Activated T-cell treated with anti-CD3 and anti-CD28 coated beads, Interleukin-2, amount 50 U/mL, for 48 hours (primary cell): ENCODE measurements at places on chromosomes 16 and 17.
A peak's percentile ranks its signal among the peaks of the same experiment; 100 is the strongest.

DNA sequence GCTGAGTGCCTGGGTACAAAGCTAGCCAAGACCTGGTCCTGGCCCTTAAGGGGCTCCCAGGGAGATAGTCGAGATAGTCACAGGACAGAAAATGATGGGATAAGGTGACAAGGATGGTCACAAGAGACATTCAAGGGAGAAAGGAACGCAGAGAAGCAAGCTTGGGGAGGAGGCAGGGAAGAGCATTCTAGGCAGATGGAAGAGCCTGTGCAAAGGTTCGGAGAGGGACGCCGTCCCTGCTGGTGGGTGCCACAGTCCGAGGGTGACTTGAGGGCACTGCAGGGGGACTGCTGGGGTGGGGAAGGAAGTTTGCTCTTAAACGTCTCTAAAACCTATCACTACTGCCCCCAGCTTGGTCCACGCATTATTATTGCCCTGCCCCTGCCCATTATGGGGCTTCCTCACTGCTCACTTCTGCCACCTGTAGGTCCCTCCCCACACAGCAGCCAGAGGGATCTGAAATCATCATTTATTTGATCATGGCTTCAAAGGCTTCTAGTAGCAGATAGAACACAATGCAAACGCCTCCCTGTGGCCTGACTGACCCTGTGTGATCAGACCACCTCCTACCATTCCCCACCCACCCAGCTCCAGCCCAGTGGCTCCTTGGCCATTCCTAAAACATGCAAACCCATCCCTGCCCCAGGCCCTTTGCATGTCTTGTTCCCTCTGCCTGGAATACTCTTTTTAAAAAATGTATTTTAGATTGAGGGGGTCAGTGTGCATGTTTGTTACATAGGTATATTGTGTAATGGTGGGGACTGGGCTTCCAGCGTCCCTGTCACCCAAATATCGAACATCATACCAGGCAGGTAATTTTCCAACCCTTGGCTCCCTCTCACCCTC lies 60.3 kb downstream of the RMI2 start:
- DNase-seq: peak; percentile 83

- no peak for DNase-seq
Measured at GRCh38 chr17:40283662-40284061, 4.0 kb upstream of the CDC6 start.

- no peak for DNase-seq
Measured at GRCh38 chr17:46192189-46192438, 1.1 kb downstream of the KANSL1 start.

DNA sequence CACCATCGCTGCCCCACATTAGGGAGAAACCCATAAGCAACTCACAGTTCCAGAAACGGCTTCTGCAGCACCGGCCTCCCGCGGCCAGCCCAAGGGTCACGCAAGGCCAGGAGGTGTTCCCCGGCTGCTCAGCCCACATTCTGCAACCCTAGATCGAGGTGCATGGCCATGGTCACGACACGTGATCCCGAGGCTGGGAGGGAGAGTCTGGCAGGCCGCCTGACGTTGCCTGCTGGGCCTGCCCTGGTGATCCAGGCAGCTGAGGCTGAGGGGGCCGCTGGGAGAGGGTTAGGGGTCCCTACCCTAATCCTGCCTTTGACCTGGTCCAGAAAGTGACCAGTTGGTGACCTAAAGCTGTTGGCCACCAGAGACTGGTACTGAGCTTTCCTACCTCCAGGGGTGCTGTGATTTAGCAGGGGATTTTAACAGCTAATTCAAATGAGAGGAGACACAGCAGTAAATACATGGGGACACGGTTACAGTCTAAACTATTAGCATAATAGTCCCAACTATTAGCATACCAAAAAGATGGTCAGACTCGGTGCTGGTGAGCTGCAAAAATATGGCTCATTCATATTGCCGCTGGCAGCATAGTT lies 97.4 kb upstream of the CIBAR2 start:
- DNase-seq: no peak

DNA sequence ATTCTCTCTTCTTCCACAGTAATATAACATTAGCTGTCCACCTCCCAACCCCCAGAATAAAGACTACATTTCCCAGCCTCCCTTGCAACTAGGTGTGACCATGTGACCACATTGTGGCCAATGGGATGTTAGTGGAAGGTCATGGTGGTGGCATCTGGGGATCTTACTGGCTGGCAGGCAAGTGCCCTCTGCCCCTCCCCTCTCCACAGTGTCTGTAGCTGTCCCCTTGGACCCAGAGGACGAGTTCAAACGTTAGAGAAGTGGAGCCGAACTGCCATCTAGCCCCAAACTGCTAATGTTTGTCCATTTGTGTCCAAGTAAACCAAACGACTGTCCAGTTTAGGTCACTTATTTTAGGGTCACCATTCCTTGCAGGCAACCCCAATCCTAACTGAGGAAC lies 26.6 kb upstream of the KCNG4 start:
- peak; percentile 31 for DNase-seq

GRCh38 chr16:4588386-4588785 lies 26.3 kb downstream of the UBALD1 start:
- DNase-seq: no peak

- no peak for DNase-seq
Measured at GRCh38 chr16:64428463-64429113, 693.3 kb downstream of the CDH11 start.

DNA sequence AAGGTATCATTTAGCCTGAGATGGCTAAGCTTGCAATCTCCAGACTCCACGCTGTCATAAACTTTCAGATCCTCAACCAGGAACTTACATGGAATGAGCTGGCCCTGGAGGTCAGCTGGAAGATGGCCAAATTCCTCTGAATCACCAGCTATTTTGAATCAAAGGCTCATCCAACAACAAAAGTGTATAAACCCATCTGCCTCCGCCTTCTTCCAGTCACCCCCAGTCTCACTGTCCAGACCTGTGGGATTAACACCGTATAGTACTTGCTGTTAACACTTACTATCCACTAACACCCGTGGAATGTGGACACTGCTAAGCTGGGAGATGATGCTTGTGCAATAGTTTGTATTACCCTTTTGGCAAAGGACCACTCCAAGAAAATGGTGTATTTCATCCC lies 1.9 kb upstream of the LCMT1 start:
- no peak for DNase-seq

GRCh38 chr16:11593581-11593980 lies 6.9 kb upstream of the LITAF start:
- no peak for DNase-seq
